ENCODE measurements at places on chromosomes 11 and 22.

GRCh38 chr22:24431309-24432034 is 4.1 kb downstream of the ADORA2A start:
- no peak for DNase-seq

DNA sequence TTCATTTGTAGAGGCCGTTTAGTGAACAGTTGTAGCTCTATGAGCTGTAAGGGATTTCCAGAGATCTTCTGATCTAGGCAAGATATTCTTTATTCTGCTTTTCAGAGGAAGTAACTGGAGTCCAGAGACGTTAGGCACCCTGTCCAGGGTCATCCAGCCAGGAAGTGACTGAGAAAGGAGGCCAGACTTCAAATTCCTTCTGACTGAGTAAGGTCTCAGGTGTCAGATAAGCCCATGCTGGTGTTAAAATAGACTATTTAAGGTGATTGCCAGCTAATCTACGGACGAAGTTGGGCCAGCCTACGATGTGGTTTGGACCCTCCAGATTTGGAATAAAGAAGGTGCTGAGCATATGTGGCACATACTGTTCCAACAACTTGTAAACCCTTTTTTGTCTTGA is 54.6 kb downstream of the GRIK4 start:
- no peak for DNase-seq

DNA sequence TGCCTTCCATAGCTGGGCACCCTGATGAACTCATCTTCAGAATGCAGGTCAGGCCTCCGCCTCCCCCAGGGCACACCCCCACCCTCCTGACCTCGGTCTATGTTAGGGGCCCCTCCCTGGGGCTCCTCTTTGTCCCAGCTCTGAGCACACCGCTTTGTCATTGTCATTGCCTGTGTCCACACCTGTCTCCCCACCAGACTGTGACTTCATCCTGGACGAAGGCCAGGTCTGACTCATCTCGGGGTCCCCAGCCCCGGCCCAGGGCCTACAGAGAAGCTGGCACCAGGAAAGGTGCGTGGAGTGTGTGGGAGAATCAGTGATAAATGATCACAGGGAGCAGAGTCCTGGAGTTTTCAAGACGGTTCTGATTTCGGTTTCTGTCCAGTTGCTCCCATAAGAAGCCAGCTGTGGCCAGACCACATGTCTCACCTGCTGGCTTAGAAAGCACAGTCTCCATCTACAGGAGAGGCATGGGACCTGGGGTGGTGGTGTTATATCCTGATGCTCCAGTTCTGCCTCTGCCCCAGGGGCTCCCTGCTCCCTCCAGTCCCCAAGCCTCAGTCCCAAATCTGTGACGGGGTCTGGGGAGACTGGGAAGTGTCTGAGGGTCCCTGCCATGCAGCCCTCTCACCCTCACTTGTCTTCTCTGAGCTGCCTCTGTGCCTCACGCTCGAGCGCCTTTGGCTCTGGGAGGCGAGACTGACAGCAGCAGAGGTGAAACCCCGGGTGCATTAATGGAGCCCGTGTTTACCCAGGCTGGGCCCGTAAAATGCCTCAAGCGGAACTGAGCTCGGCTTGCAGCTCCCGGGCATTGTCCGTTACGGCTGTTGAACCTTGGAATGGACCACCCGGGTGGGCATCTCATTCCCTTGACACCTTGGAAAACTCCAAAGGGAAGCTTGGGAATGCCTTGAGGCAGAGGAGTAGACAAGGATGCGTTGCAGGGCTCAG is 85.5 kb upstream of the WNT11 start:
- DNase-seq = no peak

- no peak for DNase-seq
Measured at GRCh38 chr11:106446302-106446701, 368.8 kb downstream of the AASDHPPT start.

Measured in D721Med (cell line).